ENCODE measurements at places on chromosomes 12 and 14. TPM values are rescaled to one million over a fixed set of nuclear protein-coding genes. Genes with fewer than 3 reads are reported as not detected.

DNA sequence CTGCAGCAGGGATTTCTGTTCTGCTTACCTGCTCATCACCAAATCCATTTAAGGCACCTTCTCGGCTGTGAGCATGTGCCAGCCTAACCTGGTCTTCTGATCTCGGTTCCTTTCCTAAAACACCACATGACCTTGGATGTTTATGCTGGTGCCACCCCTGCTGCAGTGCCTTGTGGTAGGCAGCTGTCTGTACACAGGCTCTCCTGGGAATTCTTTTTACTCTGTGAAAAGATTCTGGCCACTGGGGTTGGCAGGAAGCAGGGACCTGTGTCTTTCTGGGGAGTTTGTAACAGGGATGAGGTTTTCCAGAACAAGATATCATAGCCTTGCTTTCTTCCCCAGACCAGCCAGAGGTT is 10.4 kb upstream of the PLEKHG3 start:
- no peak for DNase-seq

GRCh38 chr14:24721775-24722174 is 87.8 kb upstream of the GZMB start:
- no peak for DNase-seq

- no peak for DNase-seq
These were observed 13.0 kb downstream of the KMT5A start for GRCh38 chr12:123396954-123397353.

- DNase-seq: no peak
These were observed 41.3 kb downstream of the NCOR2 start for GRCh38 chr12:124525927-124526692.

- DNase-seq: no peak
These were observed 2.6 kb upstream of the HAL start for GRCh38 chr12:95998611-95999286.

- DNase-seq: no peak
These were observed 94.7 kb downstream of the SLC5A8 start for GRCh38 chr12:101115326-101115725.

DNA sequence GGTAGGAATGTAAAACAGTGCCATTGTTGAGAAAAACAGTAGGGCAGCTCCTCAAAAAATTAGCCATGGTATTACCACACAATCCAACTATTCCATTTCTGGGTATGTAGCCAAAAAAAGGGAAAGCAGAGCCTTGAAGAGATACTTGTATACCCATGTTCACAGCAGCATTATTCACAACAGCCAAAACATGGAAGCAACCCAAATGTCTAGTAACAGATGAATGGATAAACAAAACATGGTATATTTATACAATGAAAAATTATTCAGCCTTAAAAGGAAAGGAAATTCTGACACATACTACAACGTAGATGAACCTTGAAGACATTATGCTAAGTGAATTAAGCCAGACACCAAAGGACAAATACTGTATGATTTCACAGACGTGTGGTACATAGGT is 67.6 kb upstream of the GNG2 start:
- DNase-seq: no peak

DNA sequence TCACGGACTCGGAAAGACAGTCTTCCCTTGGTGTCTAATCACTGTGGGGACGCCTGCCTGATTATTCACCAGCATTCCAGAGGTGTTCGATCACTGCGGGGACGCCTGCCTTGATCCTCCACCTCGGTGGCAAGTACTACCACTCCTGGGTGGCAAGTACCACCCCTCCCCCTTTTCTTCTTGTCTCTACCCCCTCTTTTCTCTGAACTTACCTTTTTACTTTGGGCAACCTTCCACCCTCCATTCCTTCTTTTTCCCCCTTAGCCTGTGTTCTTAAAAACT is 12.0 kb upstream of the LGMN start:
- no peak for DNase-seq

GRCh38 chr14:55583942-55584468 is 4.0 kb downstream of the KTN1 start:
- DNase-seq: no peak

DNA sequence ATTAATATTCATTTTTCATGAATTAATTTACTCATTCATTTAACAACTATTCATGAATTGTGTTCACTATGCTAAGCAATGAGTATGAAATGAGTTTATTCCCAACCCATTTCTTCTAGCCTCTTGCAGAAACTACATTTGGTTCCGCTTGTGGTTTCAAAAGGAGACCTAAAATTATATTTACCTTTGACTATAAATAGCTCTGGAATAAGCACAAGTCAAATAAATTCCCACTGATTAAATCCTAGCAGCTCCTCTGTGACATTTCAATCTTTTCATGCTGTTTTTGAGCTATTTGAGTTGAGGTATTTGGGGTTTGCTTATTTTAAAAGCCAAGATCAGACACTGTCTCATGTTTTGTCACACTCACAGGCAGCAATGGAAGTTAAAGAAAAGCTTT is 46.9 kb downstream of the DUSP6 start:
- no peak for DNase-seq

DNA sequence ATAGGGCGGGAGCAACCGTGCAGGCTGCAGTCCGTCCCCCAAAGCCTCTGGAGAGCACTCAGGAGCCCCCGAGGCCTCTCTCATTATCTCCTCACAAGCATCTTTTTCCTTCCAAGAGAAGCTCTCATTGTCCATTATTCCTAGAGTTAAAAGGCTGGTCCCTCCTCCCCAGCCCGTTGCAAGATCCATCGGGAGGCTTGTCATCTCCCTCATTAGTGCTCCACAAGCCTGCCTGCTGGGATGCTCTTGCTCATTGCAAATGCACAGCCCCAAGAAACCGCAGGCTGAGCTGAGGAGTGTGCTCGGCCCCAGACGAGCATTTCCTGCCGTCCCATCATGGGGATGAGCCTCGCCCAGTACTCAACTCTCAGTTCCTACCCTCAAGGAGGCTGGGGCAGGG is 23.3 kb downstream of the NUAK1 start:
- DNase-seq: no peak

DNA sequence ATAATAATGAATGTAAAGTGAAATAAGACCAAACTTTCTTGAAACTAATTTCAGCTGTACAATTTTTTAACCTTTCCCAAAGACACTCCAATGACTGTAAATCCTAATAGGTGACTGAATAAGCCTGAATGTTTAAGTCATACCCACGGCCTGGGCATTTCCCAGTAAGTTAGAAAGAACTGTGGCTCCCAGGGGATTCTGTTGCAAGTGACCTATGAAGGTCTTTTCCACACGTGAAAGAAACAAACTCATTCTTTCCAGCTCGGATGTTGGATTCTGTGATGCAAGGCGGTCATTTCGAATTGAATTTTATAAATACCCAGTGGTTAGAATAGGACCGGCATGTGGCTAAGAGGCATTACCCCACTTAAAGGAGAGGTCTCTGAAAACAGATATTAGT is 1134.4 kb downstream of the GALC start:
- peak; percentile 68 for DNase-seq

DNA sequence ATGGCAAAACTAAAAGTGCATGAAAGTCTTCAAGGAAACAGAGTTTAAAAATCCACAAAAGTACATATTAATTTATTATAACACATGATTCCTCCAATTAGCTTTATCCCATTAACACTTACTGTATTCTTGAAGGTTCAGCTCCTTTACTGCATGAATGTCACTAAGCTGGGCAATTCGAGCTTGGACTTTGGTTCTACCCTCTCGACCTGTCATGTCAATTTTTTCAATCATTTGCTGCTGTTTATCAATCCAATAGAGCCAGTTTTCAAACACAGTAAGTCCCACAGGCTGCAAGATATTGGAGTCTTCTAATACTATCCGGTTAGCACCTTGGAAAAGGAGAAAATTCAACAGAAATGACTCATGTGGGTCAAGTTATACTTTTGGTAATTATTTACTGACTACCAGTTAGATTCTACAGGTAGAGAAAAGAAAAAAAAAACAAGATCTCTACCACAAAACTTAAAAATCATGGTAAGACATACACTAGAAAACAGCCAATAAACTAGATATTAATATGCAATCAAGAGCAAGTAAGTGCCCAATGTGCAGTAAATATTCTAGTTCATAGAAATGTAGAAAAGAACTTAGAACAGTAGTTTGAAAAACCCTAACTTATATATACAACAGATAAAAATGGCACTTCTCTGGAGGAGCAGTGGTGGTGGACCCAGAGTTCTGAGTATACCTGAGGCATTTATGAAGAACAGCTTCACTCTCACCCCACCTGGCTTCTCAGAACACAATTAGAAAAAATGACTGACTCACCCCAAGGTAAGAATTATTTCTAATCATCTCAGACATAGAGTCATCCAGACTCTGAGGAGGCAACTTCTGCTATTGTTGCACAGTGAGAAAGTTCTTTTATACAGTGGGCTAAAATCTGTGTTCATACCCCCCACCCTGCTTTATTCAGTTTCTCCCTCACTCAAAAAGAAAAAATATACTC is 67.7 kb downstream of the BCL2L14 start:
- DNase-seq: peak; percentile 19

GRCh38 chr12:104152685-104153241 is 14.8 kb upstream of the NFYB start:
- DNase-seq: no peak

DNA sequence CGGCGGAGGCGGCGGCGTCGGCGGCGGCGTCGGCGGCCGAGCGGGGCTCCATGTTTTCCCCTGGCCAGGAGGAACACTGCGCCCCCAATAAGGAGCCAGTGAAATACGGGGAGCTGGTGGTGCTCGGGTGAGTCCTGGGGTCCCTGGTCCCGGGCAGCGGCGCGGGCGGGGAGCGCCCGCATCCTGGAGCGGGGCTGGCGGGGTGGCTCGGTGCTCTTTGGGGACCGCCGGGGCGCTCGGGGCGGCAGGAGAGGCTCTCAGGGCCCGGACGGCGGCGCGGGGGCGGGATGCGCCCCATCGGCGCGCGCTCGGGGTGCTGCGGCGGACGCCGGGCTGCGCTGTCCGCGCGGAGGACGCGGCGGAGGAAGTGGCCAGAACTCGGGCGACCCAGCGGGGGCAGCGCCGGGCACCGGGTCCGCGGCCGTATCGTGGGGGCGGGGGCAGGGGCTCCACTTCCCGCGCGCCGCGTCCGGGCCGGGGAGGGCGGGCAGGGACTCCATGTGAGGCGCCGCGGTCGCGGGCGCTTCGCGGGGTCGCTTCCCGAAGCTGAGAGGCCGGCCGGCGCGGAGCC is 485 bp downstream of the PELI2 start:
- DNase-seq: no peak

GRCh38 chr12:127194176-127194575 is 1072.8 kb upstream of the TMEM132C start:
- DNase-seq: peak; percentile 39

DNA sequence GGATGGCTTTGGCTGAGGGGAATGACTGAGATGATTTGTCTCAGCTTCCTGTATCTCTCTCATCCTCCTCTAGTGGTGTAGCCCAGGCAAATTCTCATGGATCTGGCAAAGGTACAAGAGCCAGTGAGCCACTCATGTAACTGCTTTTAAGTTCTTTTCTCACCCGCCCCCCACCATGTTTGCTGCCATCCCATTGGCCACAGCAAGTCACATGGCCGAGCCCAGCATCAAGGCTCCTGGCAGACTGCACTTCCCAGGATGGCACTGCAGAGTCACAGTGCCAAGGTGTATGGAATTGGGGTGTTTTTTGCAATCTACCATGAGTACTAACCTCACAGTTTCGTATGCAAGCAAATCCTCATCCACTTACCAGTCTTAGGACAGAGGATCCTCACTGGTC is 50.9 kb downstream of the CHST11 start:
- DNase-seq: no peak

DNA sequence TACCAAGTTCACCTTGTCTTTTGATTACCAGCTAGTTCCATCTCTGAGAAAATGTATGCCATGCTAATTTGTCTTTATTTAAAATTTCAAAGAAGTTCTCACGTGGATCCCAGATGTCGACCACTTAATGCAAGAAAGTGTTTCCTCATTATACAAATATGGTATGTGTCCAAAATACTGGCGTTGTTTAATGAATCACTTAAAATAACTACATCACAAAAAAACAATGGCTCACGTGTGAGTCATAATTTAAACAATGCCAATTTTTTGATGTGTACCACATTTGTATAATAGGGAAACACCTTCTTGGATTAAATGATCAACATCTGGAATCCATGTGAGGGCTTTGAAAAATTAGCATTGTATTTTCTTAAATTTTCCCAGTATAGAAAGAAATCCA is 40.8 kb downstream of the DBX2 start:
- DNase-seq: no peak

DNA sequence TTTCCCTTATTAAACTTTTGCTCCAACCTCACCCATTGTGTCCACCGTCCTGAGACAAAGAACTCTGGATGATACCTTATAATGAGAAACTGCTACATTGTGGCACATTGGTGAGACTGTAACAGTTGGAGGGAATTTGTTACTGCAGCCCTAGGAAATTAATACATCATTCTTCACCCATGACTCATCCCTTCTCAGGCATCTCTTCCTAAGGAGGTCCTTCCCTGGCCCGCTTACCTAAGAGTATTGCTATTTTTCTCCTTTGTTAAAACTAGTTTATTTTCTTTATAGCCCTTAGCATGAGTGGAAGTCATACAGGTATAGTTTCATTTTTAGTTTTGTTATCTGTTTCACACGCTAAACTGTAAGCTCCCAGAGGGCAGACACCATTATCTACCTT is 87.1 kb downstream of the TMEM260 start:
- DNase-seq: peak; percentile 4

- DNase-seq: no peak
These were observed 118.9 kb downstream of the PIWIL1 start for GRCh38 chr12:130456375-130457199.

DNA sequence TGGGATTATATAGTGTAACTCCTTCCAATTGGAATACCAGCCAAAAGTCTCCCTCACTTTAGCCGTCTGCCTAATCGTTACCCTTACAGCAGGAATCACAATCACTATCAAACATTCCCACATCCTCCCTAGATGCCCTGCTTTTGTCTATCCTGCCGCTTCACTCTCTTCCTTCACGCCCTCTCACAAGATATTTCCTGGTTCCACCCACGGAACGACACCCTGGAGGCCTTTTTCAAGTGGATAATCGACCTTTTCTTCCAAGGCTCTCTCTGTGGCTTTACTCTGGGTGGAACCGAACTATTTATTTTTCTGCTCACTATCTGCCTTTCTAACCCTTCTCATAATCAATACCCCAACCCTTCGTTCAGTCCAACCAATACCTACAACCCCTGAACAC is 58.9 kb downstream of the MOK start:
- no peak for DNase-seq

DNA sequence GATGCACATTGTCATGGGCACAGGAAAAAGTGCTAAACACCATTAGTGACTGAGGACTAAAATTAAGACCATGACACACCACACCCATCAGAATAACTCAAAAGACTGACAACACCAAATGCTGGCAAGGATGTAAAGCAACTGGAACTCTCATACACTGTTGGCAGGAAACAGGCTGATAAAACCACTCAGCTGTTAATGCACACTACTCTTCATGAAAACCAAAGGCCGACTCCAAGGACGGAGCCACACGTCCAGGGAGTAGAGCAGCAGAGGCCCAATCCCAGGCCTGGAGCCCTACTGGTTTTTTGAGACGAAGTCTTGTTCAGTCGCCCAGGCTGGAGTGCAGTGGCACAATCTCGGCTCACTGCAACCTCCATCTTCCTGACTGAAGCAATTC is 6.4 kb downstream of the RAD52 start:
- DNase-seq: no peak

ACRBP gene
- total RNA-seq: not detected

KLRD1 gene
- total RNA-seq: not detected

TAS2R20 gene
- total RNA-seq: 0.58 TPM

TARBP2 gene
- 78.2 TPM for total RNA-seq

EXOC3L4 gene
- total RNA-seq: 0.17 TPM

ALX1 gene
- total RNA-seq: not detected

FAM186B gene
- total RNA-seq: not detected

CFAP251 gene
- 4.6 TPM for total RNA-seq
